ENCODE measurements at places on chromosomes 3 and 15.

GRCh38 chr3:153901991-153902390, 219.2 kb upstream of the ARHGEF26 start:
- no peak for DNase-seq

DNA sequence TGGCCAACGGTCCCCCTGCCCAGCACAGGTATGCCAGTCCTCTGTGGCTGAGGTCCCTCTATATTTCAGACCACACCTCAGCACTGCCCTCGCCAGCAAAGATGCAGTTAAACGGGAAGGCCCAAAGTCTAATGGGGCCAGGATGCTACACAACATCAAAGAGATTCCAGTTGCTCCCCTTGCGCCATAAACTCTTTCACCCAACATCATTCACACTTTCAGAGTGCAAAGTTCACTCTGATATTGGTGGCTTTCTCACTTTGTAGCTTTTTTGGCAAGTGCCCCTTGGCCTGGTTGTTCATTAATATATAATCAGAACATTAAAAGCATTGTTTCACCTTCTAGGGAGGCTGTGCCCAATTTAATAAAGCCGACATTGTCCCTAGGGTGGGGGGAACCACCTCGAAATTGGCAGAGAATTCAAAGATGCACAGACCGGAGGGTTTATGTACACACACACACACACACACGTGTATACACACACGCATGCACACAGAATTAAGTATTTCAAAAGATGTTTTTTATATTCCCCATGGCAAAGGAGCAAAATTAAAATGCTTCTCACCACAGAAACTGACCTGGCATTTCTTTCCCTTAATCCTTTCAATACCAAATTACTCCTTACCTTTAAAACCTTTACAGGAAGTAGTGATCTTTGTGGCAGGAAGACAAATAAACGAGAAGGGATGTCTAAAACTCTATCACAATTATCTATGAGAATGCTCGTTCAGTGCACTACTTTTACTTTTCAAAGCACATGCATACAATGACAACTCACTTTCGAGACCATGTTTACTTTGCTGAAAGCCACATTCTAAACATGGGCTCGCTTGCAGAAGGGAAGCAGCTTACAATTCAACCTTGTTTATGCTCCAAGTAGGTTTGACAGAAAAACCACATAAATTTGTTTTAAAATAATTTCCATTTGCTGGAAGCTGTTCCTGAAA, 19.5 kb downstream of the LRIG1 start:
- no peak for DNase-seq

- peak; percentile 13 for DNase-seq
Measured at GRCh38 chr3:197428117-197428801, 127.5 kb downstream of the BDH1 start.

DNA sequence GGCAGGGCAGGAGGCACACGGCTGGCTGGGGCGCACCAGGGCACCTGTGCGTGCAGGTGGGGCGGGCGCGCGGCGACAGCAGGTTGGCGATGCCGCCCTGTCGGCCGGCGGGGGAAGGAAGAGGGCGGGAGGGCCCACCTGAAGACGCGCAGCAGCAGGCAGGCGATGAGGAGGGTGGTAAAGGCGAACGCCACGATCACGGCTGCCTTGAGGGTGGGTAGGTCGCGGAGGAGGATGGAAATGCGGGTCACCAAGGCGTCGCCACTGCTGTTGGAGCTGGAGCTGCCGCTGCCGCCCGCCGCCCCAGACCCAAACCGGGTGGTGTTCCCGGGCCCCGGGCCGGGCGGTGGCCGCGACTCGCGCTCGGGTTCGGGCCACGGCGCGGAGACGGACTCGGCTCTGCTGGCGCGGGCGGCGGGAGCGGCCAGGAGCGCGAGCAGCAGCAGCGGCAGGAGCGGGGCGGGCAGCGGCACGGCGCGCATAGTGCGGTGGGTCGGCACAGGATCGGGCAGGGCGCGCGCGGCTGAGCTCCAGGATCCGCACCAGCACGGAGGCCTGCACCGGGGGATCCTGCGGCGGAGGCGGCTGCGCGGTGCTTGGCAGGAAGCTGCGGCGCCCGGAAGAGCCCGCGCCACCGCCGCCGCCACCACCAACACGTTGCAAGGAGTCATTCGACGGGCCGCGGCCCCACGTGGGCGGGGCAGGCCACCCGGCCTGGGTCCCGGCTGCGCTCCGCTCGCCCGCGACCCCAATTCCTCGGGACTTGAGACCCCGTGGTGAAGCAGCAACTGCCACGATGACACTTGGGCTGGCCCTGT, at the start of gene FAM174B:
Gene FAM174B, minus strand, starts transcription at position 598 of the 818 bp plus-strand sequence.
- no peak for DNase-seq

GRCh38 chr3:60504827-60505457, 746.3 kb downstream of the FHIT start:
- DNase-seq = no peak

GRCh38 chr3:128388932-128389331, 77.8 kb downstream of the DNAJB8 start:
- DNase-seq = no peak
